Activated naive CD8-positive, alpha-beta T cell treated with anti-CD3 and anti-CD28 coated beads for 36 hours (primary cell): ENCODE measurements at places on chromosomes 1 and 21. TPM values are rescaled to one million over a fixed set of nuclear protein-coding genes. Genes with fewer than 3 reads are reported as not detected.

Gene B3GALT5
- total RNA-seq, result not detected

Gene FAM131C
- total RNA-seq, result 0.34 TPM

Gene ATAD3C
- 1.5 TPM for total RNA-seq

Gene CRNN
- total RNA-seq, result not detected

- no peak overlapping the region for H3K4me3 ChIP-seq
- peaks cover 4% of the 10 kb centered on the region for H3K36me3 ChIP-seq
- no peak overlapping the region for H3K27ac ChIP-seq
- peaks cover 15% of the 10 kb centered on the region for H3K4me1 ChIP-seq
- no peak for DNase-seq
Measured at GRCh38 chr1:186443638-186444037, 17.3 kb downstream of the PDC start.

GRCh38 chr1:109722908-109723691 lies 11.0 kb downstream of the GSTM5 start:
- H3K27me3 ChIP-seq, result no peaks in the 10 kb centered on the region
- H3K27ac ChIP-seq, result no peak overlapping the region
- no peaks in the 10 kb centered on the region for H3K36me3 ChIP-seq
- no peak overlapping the region for H3K4me3 ChIP-seq

DNA sequence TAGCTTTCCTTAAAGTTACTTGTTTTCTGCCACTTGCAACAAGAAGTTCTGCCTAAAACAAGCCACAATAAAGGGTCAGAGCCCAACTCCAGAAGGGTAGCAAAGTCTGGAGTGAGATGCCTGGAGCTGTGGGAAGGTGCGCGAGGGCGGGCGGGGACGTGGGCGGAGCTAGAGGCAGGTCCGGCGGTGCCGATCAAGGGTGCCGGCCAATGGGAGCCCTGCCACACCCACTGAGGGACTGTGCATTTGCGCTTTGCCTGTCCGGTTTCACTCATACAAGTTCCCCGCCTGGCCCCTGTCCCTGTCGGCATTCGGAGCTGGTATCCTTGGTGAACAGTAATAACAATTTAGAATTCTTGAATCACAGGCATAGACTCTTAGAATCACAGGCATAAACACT lies 732.4 kb downstream of the MATN1 start:
- H3K4me1 ChIP-seq, result no peaks in the 10 kb centered on the region
- peaks cover 3% of the 10 kb centered on the region for H3K36me3 ChIP-seq
- DNase-seq, result no peak
- H3K4me3 ChIP-seq, result no peak overlapping the region
- H3K27me3 ChIP-seq, result peaks cover 10% of the 10 kb centered on the region

GRCh38 chr1:150622303-150622975 lies 7.0 kb downstream of the ENSA start:
- peaks cover 47% of the 10 kb centered on the region for H3K36me3 ChIP-seq
- peaks cover 57% of the 10 kb centered on the region for H3K4me1 ChIP-seq
- no peak for DNase-seq

- no peak overlapping the region for H3K27ac ChIP-seq
- no peak overlapping the region for H3K4me3 ChIP-seq
- H3K36me3 ChIP-seq, result no peaks in the 10 kb centered on the region
- peaks cover 8% of the 10 kb centered on the region for H3K4me1 ChIP-seq
- DNase-seq, result no peak
Measured at GRCh38 chr21:37045149-37045548, 27.7 kb downstream of the PIGP start.

- DNase-seq, result no peak
- H3K4me1 ChIP-seq, result peaks cover 56% of the 10 kb centered on the region
- peaks cover 35% of the 10 kb centered on the region for H3K36me3 ChIP-seq
- H3K27me3 ChIP-seq, result no peaks in the 10 kb centered on the region
- no peak overlapping the region for H3K4me3 ChIP-seq
Measured at GRCh38 chr1:40696294-40696693, 4.8 kb downstream of the NFYC start.
